ENCODE measurements at places on chromosomes 5 and 9. TPM values are rescaled to one million over a fixed set of nuclear protein-coding genes. Genes with fewer than 3 reads are reported as not detected.

Gene CYFIP2
- total RNA-seq, result 191 TPM

Gene AJM1
- 0.27 TPM for total RNA-seq

Gene STPG3
- total RNA-seq, result 0.54 TPM

Gene TMEM252
- not detected for total RNA-seq

Gene SLC1A3
- total RNA-seq, result 1.3 TPM

Gene ZFP37
- 0.27 TPM for total RNA-seq

Gene GRIN3A
- total RNA-seq, result under 0.01 TPM

Gene DBH
- total RNA-seq, result not detected

Gene ELP1
- total RNA-seq, result 17.2 TPM

Gene TRIM7
- 0.27 TPM for total RNA-seq

Gene AIF1L
- 4.8 TPM for total RNA-seq

Gene ACTBL2
- total RNA-seq, result not detected

Gene TPM2
- 5.7 TPM for total RNA-seq

Gene SLC6A19
- total RNA-seq, result under 0.01 TPM

Gene TMEM171
- not detected for total RNA-seq

Gene IGFBPL1
- under 0.01 TPM for total RNA-seq

Gene PCDHGA6
- total RNA-seq, result 1.9 TPM

Gene LHX6
- total RNA-seq, result 0.81 TPM

Gene PCDHB6
- not detected for total RNA-seq

Gene PCDHA9
- total RNA-seq, result under 0.01 TPM

Gene ADRA1B
- total RNA-seq, result not detected

Gene GRIN1
- under 0.01 TPM for total RNA-seq

Gene C8G
- 0.81 TPM for total RNA-seq

Gene ACSL6
- total RNA-seq, result 0.27 TPM

Gene SPATA6L
- not detected for total RNA-seq

Gene NACC2
- 11.8 TPM for total RNA-seq

Gene OR1Q1
- total RNA-seq, result under 0.01 TPM

Gene FOXD4L3
- under 0.01 TPM for total RNA-seq

Gene IFNA13
- not detected for total RNA-seq

Gene CDC20B
- total RNA-seq, result not detected

Gene SLC25A2
- 0.54 TPM for total RNA-seq

Gene ZNF658
- 2.2 TPM for total RNA-seq

Gene LCNL1
- total RNA-seq, result not detected

Gene PCDHB9
- total RNA-seq, result not detected

Gene HSPA9
- 222 TPM for total RNA-seq

Gene CNTFR
- total RNA-seq, result not detected

Gene FAM53C
- 69.7 TPM for total RNA-seq
